ENCODE measurements at places on chromosomes 2 and 18.

- DNase-seq: no peak
These were observed 193.1 kb downstream of the L3MBTL4 start for GRCh38 chr18:6221602-6222014.

GRCh38 chr18:11872479-11873136 lies 21.4 kb downstream of the CHMP1B start:
- no peak for DNase-seq

- DNase-seq: no peak
These were observed 88.6 kb upstream of the FHL2 start for GRCh38 chr2:105487142-105488069.

DNA sequence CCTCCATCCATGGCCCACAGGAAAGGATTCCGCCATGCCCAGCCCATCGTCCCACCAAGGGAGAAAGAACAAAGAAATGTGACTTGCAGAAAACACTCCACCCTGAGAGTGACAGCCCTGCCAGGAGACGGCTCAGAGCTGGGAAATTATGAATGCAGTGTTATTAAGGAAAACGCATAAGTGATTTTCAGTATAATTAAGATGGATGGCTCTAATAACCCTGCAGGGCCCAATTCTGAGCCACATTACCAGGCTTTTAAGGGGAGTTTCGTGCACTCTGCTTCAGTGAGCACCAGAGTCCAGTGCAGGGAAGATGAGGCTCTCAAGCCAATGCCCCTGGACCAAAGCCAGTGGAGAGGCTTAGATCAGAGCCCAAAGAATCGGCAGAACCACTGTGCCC lies 10.6 kb upstream of the TEX51 start:
- DNase-seq: no peak

DNA sequence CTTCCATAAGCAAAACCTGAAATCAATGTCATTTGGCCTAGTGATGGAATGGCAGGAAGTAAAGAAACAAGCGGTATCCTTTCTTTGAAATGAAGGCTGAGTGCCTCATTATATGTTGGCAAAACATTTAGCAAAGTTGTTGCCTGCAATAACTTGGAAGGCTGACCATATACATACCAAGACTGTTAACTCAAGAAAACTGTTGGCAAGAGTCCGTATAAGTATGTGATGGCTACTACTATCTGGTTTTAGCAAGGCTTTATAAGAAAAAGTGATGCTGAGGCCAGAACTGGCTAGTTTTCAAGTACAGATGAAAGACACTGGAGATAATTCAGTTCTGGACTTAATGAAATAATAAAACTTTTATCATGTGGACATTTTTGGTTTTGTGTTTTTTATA lies 356.2 kb downstream of the ZNF521 start:
- no peak for DNase-seq

DNA sequence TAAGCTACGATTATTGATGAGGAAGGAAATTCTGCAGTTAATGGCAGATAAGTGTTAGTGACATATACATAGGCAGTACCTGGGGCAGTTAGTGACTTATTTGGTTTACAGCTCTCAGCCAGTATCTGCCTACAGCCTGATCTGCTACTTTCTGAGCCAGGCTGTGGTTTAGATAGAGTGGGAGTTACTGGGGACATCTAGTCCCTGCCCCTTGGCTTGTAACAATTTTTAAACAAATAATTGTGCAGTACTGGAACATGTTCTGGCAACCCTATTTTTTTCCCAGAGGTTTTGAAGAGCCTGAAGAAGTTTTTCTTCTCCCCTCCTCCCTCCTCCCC lies 2.3 kb downstream of the KIF5C start:
- no peak for DNase-seq

DNA sequence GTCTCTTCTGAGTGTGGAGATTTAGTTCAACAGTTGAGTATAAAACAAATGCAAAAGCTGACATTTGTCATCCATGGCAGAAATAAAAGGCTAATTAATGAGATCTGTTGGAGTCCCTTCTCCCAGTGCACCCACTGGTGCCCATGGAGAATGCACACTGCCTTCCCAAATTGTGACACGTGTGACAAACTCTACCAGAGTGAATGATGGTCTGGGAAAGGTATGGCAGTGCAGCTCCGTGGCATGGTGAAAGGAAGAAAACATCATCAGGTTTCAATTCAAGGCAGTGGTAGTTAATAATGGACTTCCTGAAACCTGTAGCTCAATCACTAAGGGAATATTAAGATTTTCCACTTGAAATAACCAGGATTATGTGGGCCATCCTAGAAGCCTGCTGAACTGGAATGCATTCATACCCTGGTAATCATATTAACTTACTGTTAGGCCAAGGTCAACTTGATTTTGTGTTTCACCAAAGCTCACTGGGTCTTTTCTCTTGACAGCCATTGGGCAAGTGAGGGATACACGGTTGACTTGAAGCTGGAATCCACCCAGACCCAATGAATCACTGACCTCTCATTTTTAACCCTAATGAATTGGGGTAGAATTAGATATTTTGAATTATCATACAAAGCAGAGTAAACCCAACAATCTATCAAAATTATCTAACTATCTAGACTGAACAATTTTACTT lies 167.6 kb downstream of the AFF3 start:
- DNase-seq: no peak

DNA sequence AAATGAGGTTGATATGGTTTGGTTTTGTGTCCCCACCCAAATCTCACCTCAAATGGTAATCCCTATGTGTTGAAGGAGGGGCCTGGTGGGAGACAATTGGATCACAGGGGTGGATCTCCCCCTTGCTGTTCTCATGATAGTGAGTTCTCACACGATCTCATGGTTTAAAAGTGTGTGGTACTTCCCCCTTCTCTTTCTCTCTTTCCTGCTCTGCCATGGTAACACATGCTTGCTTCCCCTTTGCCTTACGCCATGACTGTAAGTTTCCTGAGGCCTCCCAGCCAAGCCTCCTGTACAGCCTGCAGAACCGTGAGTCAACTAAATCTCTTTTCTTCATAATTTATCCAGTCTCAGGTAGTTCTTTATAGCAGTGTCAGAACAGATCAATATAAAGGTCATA lies 24.7 kb upstream of the FAM124B start:
- no peak for DNase-seq

- DNase-seq: no peak
These were observed 263.5 kb upstream of the HDAC4 start for GRCh38 chr2:239664216-239664810.

GRCh38 chr2:31950946-31951562 lies 59.8 kb downstream of the MEMO1 start:
- no peak for DNase-seq

GRCh38 chr18:78670778-78671391 lies 308.7 kb upstream of the SALL3 start:
- DNase-seq: no peak

DNA sequence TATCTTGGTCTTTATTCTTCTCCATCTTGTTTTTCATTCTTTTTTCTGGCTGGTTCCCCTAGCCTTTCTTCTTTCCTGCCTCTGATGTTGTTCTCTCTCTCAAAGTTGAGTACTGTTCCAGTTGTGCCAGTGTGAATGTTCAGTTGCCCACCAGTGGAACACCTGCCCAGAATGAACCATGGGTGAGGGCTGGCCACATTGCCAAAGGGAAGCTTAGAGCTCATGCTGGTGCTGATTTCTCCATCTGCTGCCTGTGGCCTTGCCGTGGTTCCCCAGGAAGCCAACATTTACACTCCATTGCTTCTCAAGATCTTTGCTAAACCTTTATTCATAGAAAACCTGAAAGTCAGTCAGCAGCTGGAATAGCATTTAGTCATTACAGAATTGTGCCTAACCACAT lies 99.1 kb upstream of the MC2R start:
- DNase-seq: no peak

- no peak for DNase-seq
These were observed 2.5 kb downstream of the RTN4 start for GRCh38 chr2:55047677-55048299.

- DNase-seq: no peak
These were observed 24.1 kb downstream of the GATA6 start for GRCh38 chr18:22193466-22193865.

GRCh38 chr2:202037086-202037485 lies 3.4 kb downstream of the FZD7 start:
- no peak for DNase-seq

Data from hypothalamus (tissue), 51 donors.